Activated T-helper 1 cell treated with anti-CD3 and anti-CD28 coated beads, Interleukin-2, amount 50 U/mL, for 16 hours (primary cell): ENCODE measurements at places on chromosomes 1 and 21.
A peak's percentile ranks its signal among the peaks of the same experiment; 100 is the strongest.

DNA sequence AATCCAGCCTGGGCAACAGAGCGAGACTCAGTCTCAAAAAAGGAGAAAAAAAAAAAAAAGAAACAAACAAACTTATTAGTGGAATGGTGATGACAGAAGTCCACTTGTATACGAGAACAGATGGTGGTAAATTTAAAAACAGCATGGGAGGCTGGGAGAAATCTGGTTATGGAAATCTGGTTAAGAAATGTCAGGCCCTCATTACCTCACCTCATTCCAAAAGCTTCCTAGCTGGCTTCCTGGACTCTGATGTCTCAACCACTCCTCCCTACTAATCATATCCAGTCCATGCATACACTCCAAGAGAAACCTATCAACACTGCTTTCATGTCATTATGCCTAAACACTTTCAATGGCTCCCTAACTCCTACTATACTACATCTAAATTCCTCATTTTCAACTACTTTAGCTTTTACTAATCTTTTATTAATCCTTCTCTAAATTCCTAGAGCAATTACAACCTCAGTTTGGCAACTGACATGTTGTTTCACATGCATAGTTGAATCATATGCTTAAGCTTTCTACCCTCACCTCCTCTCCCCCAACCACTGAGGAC is 52.9 kb downstream of the FOXJ3 start:
- DNase-seq: no peak

GRCh38 chr1:244918421-244919319 is 54.3 kb upstream of the HNRNPU start:
- DNase-seq: peak; percentile 25

- no peak for DNase-seq
Observed at GRCh38 chr1:62286786-62287224, 32.4 kb downstream of the KANK4 start.

DNA sequence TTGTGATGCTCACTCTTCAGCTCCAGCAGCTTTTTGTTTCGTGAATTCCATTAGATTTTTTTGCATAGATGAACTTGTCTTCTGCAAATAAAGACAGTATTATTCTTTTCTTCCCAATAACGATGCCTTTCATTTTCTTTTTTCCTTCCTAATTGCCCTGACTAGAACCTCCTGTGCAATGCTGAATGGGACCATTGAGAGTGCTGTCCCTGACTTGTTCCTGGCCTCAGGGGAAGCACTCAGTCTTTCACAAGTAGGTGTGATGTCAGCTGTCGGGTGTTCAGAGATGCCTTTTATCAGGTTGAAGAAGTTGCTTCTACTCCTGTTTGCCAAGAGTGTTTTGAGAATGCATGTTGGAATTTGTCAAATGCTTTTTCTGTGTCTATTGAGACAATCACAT is 64.3 kb upstream of the ADARB1 start:
- no peak for DNase-seq

- DNase-seq: no peak
Observed at GRCh38 chr1:151940541-151940940, 31.2 kb upstream of the THEM4 start.

DNA sequence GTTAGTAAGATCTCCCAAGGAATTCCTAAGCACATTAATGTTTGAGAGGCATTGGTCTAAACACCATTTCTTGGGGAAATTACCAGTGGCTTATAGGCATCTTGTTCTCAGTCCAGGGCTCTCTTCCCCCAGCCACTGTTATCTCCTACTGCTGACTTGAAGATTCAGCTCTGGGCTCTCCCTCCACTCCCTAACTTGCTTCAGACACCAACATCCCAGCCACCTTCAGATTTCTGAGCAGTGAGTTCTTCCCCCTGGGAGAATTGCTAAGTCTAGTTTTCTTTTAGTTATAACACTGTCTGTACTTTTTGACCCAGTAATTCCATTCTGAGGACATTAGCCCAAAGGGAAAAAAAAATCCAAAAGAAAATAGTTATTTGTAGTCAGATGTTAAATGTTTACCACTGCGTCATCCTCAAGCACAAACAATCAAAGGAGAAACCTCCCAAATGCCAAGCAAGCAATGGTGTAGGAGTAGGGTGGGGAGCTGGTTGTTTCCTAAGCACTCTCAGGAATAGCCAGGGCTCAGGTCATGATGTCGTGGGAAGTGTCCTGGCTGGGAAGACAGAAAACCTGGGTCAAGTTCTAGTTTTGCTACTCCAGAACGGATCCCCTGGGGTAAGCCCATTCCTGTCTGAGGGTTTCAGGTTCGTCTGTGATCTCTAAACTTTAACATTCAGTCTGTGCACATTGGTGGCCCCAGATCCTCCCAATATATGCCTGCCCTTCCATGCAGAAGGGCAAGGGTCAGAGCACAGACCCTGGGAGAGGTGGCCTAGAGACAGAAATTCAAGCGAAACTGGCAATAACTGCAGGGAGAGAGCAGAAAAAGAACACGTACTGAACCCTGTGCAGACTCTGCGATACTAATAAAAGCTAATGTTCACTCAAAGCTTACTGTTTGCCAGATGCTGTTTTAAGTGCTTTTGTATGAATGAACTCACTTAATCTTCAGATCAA is 191.1 kb upstream of the FGGY start:
- no peak for DNase-seq

GRCh38 chr1:162219461-162219860 is 150.0 kb downstream of the NOS1AP start:
- no peak for DNase-seq

DNA sequence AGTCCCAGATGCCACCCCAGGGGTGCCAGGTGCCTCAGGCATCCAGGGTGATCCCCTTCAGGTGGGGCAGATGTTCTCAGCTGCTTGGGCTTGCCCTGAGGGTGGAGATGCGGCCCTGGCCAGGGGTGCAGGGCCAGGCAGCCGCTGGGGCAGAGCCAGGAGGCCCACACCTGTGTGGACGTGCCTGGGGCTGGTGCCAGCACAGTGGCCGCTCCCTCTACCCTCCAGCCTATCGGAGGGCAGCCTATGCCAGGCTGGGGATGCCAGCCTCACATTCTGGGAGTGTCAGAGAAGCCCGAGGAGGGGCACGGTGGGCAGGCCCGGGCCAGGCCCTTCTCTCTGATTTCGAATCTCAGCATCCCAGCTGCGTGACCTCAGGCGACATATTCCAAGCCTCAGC is 96.5 kb upstream of the WNT4 start:
- no peak for DNase-seq

- DNase-seq: no peak
Observed at GRCh38 chr1:170150016-170150415, 4.3 kb downstream of the NTMT2 start.

GRCh38 chr1:39490596-39491145 is 765 bp upstream of the BMP8A start:
- DNase-seq: no peak

DNA sequence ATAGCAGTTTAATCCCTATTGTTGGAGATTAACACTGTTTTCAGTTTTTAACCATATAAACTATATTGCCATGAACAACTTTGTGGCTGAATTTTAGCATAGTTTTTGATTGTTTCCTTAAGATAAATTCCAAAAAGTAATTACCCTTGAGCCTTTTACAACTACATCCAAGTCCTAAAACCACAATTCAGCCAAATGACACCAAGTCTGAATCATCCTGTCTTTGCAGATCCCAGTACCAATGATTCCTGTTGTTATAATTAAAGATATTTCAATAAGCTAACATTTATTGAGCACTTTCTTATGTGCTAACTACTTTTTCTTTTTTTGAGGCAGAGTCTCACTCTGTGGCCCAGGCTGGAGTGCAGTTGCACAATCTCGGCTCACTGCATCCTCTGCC is 35.6 kb downstream of the IL23R start:
- no peak for DNase-seq

DNA sequence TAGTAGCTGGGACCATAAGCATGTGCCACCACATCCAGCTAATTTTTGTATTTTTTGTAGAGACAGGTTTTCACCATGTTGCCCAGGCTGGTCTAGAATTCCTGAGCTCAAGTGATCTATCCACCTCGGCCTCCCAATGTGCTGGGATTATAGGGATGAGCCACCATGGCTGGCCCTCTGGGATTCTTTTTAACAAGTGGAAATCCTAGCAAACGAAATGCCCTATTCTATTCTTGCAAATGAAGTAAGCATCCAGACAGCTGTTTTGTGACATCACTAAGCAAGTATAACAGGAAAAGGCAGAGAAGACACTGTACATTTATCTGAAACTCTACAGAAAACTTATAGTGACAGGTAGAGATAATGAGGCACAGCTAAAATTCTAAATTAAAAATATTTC is 86.4 kb downstream of the DDAH1 start:
- DNase-seq: no peak

- no peak for DNase-seq
Observed at GRCh38 chr21:17462276-17462981, 50.4 kb upstream of the CXADR start.

GRCh38 chr1:25971066-25971810 is 26.6 kb downstream of the PAFAH2 start:
- DNase-seq: no peak

DNA sequence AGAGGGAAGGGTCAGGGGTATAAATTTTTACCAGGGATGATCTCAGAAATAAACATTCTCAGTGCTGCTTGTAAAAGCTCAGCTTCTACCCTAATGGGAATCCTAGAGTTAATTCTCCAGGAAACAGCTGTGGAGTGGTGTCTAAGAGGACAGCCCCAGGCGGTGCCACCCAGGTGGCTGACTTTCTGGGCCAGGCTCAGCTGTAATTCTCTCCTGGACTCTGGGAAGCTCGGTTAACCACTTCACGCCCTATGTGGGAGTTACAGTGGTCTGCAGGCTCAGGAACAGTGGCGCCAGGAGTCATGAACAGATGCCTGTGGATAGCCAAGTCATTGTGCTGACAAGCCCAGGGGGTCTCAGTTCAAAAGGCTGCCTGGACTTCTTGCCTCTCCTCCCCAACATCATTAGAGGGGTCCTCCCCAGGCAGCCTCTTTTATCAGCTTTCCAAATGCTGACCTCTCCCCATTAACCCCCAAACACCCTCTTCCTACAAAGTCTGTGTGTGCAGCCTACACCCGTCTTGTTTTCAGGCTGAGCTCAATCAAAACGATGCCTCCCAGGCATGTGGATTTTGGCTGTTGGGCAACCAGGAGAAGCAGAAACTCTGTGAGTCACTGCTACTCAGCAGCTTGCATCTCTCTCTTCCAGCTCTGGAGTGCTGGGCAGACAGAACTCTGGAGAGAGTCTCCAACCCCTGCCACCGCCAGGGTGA is 1.2 kb downstream of the HHIPL2 start:
- DNase-seq: no peak

DNA sequence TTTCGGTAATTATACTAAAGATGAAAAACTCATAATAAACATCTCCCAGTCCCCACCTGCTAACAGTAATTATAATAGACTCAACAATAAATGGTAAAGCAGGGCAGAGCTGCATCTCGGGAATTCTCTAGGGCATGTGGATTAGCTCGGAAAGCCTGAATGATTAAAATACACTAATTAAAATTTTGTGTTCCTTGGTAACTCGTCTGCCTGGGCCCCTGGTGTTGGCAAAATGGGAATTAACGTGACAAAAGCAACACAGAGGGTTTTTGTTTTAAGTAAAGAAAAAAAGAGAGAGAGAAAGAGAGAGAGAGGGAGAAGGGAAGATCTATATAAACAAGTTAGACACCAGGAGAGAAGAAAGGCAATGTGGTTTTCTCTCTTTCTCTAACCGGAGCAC is 62.1 kb downstream of the CASZ1 start:
- DNase-seq: no peak

DNA sequence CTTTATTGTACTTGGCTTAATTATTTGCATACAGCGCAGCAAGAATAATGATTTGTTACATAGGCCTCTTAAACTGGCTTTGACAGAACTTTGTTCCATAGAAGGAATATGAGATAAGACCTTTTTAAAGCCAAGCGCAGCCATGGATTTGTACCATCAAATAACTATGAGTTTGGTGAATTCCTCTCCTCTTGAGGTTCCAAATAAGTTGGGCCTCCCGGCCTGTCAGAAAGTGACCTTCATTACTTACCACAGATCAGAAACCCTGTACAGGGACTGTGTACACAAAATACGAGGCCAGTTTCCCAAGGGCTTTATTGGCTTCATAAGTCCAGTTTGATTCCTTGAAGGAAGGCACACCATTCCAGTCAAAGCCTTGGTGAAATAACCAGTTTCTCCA is 21.8 kb upstream of the HSD3B1 start:
- DNase-seq: no peak

- DNase-seq: no peak
Observed at GRCh38 chr1:100443811-100444571, 91.7 kb downstream of the CDC14A start.

- no peak for DNase-seq
Observed at GRCh38 chr1:69947837-69948236, 257.5 kb downstream of the LRRC40 start.

DNA sequence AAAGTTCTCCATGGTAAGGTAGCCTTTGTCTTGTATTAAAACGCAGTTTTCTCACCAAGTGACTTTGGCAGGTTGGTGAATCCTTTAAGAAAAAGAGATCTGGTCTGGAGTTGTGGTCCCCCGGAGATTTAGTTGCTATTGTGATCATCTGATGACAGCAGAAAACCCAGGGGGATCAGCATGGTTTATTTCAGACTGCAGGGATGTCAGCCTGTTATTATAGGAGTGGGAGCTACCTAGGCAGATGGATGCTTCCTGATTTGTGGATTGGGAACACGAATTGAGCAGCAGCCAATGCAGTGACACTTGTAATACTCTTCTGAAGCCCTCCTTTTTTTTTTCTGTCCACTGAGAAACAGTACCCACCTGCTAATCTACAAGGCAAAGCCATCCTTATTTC is 150.2 kb downstream of the ST6GALNAC3 start:
- no peak for DNase-seq

- no peak for DNase-seq
Observed at GRCh38 chr21:36860736-36861594, 105.5 kb downstream of the HLCS start.

DNA sequence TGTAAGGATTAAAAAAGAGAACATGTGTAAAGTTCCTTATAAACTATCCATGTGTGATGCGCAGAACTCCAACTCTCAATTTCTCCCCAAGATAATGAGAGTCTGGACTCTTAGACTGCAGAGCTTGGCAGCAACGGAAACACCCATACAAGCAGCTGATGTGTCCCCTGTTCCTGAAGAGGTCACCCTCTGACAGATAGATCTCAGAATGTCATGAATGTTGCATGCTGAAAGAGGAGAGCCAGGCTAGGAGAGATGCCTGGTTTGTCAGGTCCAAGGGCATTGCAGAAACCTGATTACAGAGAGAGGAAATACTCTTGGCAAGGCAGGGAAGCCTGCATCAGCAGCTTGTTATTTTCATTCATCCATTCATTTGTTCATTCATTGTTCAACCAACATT is 24.2 kb downstream of the MTARC1 start:
- DNase-seq: no peak

GRCh38 chr1:65229754-65230339 is 79.5 kb upstream of the DNAJC6 start:
- DNase-seq: no peak
